RWPE2 (cell line): ENCODE measurements at places on chromosomes 2 and 18.

GRCh38 chr2:209773377-209773776 is 1.7 kb downstream of the UNC80 start:
- DNase-seq, result no peak

DNA sequence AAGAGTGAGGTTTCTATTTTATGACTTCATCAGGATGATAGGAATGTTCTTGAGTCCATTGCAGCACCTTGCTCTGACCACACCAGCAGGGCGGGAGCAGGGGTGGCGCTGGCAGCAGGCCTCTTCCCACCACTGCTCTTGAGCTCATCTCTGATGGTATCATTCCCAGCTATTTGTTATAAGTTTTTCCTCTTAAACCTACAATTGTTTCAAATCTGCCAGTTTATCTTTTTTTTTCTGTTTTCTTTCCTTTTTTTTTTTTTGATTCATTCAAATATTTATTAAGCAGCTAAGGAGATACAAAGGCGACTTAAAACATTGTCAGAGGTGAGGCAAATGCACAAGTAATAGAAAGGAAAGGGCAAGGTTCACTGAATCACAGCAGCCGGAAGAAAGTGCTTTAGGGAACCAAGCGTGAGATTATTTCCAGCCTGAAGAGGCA is 28.7 kb downstream of the NIFK start:
- no peak for DNase-seq

- no peak for DNase-seq
Measured at GRCh38 chr2:69238449-69239031, 148.5 kb downstream of the GFPT1 start.

DNA sequence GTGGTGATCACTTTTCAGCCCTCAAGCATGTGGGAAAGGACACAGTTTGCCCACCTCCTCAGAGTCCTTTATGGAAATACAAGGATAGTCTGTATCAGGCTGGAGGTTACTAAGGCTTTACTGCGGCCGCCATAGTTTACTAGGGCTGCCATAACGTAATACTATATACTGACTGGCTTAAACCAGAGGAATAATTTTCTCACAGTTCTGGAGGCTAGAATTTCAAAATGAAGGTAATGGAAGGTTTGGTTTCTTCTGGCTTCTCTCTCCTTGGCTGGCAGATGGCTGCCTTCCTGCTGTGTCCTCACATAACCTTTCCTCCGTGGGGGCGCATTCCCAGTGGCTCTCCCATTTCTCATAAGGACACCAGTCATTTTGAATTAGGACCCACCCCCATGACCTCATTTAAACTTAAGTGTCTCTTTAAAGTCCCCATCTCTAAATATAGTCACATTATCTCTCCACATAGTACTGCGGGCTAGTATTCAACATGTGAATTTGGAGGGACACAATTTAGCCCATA is 12.5 kb upstream of the ATIC start:
- DNase-seq, result no peak

DNA sequence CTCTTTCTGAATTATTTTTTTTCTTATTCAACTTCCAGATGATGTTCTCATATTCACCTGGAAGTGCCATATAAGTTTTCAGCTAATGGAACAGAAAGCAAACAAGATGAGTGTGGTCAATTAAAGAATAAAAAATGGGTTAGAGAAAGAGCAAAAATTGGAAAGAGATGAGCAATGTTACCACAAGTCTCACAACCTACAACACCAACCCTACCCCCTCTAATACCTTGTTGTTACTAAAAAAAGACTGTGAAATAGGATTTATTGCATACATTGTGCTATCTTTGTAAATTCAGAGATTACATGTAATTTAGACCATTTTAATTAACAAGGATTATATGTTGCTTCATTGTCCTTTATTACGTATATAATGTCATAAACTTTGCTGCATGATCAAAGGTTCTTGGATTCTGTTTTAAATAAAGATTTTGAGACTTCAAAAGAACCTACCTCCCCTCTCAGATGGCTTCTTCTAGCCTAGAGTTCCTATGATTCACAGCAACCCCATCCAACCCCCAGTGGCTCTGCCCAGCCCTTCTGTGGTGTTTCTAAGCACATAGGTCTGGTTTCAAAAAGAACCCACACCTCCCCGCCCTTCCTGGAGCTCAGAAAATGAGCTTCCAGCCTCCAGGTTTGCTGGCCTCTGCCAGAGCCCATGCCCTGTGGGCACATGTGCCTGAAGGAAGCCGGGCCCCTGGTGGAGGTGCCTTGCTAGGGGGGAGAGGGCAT is 24.7 kb downstream of the LGALSL start:
- no peak for DNase-seq

DNA sequence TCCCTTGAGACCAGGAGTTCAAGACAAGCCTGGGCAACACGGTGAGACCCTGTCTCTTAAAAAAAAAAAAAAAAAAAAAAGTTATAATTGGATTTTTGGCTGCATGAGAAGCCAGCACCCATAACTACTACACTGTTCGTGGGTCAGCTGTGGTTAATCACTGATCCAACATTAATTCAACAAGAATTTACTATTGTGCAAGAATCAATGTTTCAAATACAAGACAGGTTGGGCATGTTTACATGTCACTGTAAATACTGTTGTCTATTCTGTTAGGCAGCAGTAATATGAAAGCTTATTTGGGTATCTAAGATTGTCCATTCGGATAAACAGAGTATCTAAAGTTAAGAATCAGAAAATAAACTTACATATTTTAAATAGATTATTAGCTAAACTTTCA is 62.3 kb downstream of the ESCO1 start:
- no peak for DNase-seq

- DNase-seq, result no peak
Measured at GRCh38 chr2:173874003-173874893, 90.9 kb downstream of the SP3 start.

DNA sequence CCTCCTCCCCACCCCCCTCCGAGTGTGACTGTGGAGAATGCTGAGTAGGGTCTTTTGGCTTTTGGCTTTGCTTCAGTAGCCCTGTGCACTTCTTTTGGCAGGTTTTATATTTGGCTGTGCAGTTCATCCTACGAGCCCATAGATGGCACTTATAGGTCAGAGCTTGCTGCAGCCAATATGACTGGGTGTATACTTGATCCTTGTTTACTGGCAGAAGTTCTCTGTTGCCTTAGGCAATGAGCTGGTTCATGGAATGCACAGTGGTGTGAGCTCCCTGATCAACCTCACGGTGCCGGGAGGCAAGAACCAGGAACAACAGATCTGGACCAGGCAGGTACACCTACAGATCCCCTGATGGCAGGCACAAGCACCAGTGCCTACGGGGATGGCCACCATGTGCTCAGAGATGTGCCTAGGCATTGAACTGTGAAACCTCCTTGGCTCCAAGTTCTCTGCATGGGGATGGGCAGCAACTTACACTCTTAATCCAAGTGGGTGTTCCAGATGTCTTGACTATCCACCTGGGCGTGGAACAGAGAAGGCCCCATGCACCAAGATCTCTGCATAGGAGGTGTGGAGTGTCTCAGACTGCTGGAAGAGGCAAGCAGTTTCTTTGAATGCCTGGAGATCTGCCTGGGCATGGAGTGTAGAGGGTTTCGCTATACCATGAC is 190.4 kb downstream of the KIAA1328 start:
- DNase-seq, result no peak

DNA sequence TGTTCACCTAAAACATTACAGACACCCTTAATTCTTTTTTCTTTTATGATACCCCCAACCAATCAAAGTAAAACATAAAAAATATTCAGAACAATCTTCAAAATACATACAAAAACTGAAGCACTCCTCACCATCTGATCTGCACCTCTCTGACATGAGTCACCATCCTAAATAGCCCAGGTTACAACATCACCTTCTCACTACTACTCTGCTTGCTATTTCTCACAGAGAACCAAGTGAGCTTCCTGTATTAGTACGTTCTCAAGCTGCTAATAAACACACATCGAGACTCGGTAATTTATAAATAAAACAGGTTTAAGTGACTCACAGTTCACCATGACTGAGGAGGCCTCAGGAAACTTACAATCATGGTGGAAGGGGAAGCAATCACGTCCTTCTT is 183.5 kb downstream of the CBLN2 start:
- no peak for DNase-seq

- no peak for DNase-seq
Measured at GRCh38 chr18:54923339-54923956, 35.8 kb downstream of the CCDC68 start.

DNA sequence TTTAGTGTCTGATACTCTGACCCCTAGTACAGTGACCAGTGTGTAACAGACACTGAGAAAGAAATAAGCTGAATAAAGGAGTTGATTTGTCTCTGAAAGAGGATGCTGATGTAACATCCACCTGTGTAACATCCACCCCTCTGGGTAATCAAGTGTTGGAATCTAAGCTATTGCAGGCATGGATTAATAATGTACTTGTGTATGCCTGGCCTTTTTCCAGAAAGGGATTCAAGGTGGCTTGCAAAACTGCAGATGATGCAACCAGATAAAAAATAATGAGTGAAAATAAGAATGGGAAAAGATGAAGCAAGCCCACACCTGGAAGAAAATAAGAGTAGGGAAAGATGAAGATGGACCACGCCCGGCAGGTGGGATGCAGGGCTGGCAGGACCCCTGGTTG is 48.2 kb upstream of the FOXI3 start:
- DNase-seq, result no peak

GRCh38 chr18:25457601-25458000 is 105.6 kb upstream of the ZNF521 start:
- DNase-seq, result no peak

DNA sequence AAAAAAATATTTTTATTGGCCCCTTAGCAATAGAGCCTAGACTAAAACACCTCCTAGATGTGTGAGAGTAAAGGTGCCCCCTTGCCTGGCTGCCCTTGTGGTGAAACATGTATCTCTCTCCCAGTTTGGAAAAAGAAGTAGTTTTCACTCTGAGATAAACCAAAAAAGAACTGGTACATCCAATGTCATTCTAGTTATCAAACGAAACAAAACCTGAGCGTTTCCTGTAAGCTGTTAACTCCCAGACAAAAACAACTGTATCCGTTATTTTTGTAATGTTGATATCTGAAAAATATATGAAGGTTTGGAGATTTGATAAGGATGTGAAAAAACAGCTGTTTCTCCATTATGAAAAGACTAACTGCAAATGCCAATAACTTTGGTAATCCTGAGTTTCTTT is 24.3 kb downstream of the HEATR5B start:
- DNase-seq, result no peak

- no peak for DNase-seq
Measured at GRCh38 chr2:201228271-201228911, 31.9 kb upstream of the CASP8 start.

DNA sequence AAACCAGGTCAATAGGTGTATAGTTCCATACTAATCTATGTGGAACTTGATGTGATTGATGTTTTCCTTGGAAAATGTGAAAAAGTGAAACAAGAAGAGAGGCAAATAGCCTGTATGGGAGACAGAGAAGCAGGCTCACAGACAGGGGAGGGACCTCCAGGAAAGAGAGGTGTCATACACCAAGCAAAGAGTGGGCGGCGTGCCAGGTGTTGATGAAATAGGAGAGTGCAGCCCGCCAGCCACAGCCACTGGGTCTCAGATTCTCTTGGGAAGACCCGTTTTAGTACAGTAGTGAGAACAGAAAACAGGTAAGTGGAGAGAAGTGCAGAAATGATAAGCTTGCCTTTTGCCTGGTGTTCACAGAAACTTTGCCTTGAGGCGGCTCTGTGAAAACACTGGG is 301.9 kb downstream of the ZNF407 start:
- no peak for DNase-seq
